Cortex of kidney (tissue), 1 donor: ENCODE measurements at places on chromosomes 7 and 10.

- no peak for DNase-seq
Measured at GRCh38 chr10:124465003-124465776, 3.6 kb downstream of the LHPP start.

DNA sequence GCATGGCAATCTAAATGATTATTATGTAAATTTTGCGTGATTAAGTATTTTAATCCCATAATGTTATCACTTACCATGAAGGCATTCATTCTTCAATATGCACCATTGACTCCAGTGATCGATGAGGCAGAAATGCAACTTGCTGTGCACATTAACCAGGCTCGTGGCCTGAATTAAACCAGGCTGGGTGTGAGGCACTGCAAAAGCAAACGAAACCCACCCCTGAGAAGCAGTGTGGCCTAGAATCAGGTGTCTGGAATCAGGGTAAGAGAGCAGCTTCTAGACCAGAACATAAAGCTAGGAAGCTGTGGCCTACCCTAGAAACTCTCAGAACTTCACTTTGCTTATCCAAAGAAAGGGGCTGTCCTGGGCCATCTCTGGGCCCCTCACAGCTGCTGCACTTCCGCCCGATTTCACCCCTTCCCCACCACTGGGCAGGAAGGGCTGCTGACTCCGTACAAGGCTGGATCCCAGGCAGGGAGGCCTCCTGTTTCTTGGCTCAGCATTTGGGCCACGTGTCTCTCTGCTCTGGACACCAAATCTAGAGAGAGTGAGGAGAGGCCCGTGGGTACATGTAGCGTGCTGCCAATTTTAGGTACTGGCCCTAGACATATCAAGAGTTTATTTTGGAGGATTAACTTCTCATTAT is 4.4 kb downstream of the PTPRE start:
- DNase-seq, result no peak

- no peak for DNase-seq
Measured at GRCh38 chr7:150781103-150781502, 19.1 kb downstream of the TMEM176B start.

DNA sequence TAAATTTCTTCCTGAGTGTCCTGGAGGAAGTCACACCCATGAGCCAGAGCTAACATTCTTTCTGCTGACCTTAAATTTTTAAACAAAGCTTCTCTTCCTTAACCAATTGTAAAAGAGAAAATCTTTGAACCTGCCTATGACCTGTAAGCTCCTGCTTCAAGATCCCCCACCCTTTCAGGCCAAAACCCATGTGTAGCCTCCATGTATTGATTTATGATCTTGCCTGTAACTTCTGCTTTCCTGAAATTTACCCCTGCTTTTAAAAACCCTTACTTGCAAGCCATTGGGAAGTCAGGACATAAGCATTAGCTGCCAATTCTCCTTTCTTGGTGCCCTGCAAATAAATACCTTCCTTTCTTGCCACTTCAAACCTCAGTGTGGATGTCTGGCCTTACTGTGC is 68.5 kb upstream of the HECTD2 start:
- DNase-seq, result no peak

DNA sequence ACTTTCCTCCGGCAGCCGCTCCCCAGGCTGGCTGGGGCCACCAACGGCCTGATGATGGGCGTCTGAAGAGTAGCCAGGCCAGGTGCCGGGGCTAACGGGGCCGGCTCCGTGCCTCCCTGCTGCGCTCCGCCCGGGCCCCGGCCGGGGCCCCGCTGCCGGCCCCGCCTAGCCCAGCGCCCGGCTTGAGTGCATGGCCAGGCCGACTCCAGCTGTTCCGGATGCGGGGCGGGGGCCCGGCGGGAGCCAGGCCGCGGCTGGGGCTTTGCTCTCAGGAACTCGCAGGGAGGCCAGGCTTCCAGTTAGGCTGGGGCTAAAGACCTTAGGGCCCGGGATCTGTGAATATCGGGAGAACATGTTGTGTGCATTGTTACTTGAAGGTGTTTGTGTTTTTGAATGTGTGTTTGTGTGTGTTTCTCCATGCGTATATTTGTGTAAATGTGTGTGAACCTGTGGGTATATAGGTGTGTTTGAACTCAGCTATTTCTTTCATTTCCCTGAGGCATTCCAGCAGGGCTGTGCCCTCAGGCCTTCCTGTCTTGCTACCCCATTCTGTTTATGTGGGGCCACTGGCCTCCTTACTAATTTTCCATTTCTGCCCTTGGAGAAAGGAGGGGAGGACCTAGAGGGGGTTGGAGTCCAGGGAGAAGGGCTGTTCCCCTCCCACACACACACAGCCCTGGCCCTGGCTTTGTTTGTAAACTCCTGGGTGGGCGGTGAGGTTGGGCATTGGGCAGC is 1.1 kb upstream of the LBX1 start:
- DNase-seq, result no peak

DNA sequence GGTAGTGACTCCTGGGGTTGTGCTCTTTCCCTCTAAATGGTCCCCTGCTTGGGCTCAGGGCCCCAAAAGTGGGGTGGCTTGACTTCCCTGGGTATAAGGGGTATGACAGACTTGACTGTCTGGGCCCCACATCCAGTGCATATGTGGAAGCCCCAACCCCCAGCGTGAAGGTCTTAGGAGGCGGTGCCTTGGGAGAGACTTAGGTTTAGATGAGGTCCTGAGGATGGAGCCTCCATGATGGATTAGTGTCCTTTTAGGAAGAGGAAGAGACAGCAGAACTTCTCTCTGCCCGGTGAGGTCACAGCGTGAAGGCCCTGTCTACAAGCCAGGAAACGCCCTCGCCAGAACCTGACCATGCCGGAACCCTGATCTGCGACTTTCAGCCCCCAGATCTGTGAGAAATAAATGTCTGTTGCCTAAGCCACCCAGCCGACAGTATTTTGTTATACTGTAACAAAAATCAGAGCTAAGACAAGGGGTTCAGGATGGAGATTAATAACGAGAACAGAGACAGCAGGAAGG is 23.8 kb downstream of the PODXL start:
- DNase-seq, result no peak

DNA sequence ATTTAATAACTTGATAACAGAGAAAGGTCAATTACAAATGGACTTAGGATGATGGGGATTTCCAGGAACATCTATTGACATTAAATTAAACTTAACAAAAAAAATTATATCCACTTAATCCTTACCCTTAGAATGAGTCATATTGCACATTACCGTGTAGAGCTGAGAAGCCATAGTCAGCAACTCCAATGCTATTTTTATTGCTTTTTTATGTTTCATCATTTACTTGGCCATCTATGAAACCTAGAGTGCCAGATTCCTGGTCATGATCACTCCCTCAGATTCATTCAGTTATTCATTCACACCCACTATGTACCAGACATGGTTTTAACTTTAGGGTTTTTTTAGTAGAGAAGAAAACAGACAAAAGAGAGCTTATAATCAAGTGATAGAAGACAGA is 1180.4 kb downstream of the CNTNAP2 start:
- no peak for DNase-seq

DNA sequence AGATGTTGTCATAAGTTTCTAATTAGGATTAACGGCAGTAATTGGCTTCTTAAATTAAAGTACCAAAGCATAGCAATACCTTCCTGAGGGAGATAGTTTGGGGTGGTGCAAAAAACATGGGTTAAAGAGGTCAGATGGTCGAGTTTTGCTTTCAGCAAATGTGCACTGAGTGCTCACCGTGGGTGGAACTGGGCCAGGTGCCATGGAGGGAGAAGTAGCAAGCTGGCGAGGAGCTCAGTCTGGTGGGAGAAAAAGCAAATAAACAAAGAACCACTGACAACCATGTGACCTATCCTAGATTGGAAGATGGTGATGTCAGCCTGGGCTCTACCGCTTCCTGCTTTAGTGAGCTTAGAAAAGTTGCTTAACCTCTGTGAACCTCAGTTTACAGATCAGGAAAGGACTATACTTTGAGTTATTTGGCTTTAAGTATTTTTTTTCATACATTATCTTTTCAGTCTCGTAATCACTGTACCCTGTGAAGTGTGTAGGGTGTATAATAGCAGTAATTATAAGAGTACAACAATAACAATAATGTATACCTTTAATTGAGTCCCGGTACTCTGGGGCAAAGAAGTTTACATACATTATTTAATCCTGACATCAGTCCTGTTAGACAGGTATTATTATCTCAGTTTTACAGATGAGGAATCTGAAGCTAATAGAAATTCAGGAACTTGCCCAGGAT is 69.0 kb upstream of the PDCD4 start:
- no peak for DNase-seq

GRCh38 chr10:15241306-15241705 is 72.8 kb upstream of the NMT2 start:
- no peak for DNase-seq

GRCh38 chr7:90689260-90689659 is 93.1 kb downstream of the CDK14 start:
- no peak for DNase-seq

DNA sequence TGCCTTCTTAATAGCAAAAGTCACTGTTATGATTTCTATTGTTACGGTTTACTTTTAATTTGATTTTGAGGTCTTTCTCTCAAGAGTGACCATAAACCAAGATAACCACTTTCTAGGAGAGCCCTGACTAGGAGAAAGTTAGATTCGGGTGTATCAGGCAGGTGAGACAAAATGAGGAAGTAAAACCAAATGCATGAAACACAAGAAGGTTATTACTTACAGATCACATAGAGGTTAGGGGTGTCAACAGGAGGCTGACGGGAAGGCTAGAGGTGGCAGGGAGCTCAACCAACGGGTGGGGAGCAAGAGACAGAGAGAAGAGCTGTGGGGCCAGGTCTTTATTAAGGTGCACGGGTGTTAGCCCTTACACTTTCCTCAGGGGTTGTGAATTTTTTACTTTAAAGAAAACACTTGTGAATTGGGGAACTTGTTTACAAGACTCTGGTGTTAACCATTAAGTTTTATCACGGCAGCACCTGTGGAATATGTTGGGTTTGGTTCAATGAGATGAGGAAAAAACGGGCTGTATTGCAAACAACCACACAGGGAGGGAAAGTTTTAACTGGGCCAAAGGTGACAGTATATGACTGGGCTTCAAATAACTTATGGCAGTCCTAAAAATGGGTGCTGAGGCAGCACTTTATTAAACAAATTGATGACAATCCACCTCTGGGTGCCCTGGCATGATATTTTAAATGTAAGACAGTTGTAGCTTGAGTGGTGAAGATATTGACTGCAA is 154.9 kb downstream of the SDHAF3 start:
- DNase-seq, result no peak

GRCh38 chr7:35694161-35694783 is 663 bp downstream of the HERPUD2 start:
- DNase-seq, result no peak

DNA sequence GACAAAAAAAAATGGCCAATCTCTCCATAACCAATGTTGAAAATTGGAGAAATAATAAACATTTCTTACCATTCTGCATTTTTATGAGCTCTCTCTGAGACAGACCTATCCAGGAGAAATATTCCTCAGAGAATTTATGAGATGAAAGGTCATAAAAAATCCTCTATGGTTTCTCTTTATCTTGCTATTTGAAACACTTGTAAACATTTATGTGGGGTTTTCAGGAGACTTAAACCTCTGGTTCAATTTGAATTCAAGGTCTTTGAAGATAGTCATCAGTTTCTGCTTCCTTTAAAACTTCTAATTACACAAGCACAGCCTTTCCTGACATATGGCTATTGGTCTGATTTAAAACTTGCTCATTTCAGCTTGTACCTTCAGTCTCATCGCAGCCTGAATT is 78.5 kb upstream of the APBB1IP start:
- DNase-seq, result no peak

GRCh38 chr10:116780691-116781205 is 38.4 kb upstream of the HSPA12A start:
- no peak for DNase-seq

- DNase-seq, result no peak
Measured at GRCh38 chr7:126778101-126778500, 474.6 kb downstream of the GRM8 start.

GRCh38 chr10:26525586-26525985 is 87.4 kb downstream of the APBB1IP start:
- no peak for DNase-seq

- DNase-seq, result no peak
Measured at GRCh38 chr10:34247560-34247959, 567.5 kb downstream of the PARD3 start.

DNA sequence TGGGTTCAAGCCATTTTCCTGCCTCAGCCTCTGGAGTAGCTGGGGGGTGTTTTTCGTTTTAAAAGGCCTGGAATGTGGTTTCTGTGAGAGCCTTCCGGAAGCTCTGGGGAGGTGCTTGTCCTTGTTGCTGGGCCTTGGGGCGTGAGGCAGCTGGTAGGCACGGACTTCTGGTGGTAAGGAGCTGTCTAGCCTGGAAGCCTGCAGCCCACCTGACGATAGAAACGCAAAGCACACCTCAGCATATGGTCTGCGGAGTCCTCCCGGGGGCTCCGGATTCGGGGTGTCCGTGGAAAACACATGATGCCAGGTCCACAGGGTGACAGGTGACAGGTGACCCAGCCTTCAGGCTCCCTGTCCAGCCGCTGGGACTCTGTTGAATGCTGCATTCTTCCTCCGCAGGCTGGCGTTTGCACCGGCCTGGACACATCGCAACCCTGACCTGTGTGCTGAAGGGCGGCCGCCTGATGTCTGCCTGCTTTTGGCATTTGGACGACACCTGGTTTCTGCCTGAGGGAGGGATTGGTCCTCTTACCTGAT is 37.3 kb downstream of the INPP5A start:
- DNase-seq, result no peak
